ENCODE measurements at places on chromosomes 1 and 21.
A peak's percentile ranks its signal among the peaks of the same experiment; 100 is the strongest.

- no peak for DNase-seq
Observed at GRCh38 chr1:99227056-99227897, 37.0 kb upstream of the PLPPR4 start.

DNA sequence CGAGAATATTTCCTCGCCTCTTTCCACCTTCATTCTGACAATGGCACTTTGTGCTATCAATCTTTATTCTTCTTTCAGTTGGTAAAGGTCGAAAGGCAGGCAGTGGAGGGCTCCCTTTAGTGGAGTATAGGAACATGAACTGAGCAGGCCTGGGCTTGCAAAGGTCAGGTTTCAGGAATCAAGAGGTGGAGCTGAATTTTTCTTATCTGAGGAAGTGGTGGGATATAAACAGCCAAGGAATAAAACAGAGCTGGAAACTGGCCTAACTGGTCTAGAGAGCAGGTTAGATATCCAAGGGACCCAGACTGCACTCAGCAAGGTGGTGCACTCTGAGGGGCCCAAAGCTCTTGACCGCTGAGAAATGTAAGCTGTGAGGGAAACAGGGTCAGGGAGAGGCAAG, 99.1 kb downstream of the PLA2G4A start:
- no peak for DNase-seq

- DNase-seq = no peak
Observed at GRCh38 chr1:2428490-2428889, 16.1 kb upstream of the PEX10 start.

DNA sequence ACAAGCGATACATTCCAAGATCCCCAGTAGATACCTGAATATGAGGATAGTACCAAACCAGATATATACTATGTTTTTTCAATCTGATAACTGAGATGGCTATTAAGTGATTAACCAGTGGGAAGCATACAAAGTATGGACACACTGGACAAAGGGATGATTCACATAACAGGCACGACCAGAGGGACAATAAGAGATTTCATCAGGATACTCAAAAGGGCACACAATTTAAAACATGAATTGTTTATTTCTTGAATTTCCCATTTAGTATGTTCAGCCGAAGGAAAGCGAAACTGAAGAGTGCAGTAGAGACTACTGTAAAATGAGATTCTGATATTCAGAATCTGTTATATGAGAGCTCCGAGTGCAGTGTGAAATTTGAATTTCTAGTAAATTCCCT, 10.6 kb downstream of the ZZZ3 start:
- DNase-seq = no peak

DNA sequence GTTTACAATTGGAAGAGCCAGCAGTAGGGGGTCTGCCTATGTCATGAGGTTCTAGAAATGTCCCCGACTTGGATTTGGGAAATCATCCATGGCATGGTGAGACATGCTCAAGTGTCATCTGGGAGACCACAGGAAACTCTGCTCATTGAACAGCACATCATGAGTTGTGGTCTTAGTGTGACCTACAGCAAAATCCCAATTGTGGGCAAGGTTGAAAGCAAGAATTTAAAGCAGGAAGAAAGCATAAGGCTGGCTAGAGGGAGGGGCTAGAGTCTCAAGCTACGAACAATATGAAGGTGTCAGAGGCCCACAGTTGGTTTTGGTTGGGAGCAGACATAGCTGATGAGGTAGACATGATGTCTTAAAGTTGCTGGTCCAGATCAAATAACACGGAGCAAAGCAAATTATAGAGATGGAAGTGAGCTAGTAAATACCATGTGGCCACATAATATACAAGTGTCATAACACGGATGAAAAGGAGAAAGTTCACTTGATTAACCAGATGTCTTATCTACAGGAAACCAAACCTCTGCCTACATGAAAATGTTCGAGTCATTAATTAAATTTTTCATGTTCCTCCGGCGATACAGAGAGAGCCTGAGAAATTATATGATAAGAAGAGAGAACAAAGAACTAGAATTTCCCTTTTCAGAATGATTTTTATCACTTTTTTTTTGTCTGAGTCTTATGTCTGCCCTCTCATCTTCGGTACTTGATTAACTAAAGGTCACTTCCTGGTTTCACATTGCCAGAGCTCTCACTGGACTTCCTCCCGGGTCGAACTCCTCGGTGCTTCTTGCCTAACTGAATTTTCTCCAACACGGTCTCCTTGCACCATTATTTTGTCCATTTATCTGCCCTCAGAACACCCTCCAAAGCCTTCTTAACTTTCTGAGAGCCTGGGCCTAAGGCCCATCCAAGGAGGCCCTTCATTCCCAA, 67.5 kb upstream of the DUSP10 start:
- DNase-seq = no peak

- no peak for DNase-seq
Observed at GRCh38 chr1:67679691-67680090, 5.3 kb upstream of the GADD45A start.

DNA sequence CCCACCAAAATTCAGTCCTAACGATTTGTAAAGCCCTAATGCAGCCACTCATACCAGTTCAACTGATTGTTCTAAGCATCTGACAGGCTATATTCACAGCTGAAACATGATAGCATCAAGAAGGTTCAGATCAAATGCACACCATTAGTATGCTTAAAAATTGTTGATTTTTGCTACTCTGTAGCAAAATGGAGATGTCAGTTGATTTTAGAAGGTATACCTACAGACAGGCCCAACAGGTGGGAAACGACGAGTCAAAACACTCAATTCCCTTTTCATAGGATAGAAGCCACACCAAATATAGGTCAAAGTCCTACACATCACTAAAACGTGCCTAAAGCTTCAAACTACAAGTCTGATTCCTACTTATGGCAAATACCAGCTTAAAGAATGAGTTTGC, 6.7 kb downstream of the SFPQ start:
- DNase-seq = no peak

DNA sequence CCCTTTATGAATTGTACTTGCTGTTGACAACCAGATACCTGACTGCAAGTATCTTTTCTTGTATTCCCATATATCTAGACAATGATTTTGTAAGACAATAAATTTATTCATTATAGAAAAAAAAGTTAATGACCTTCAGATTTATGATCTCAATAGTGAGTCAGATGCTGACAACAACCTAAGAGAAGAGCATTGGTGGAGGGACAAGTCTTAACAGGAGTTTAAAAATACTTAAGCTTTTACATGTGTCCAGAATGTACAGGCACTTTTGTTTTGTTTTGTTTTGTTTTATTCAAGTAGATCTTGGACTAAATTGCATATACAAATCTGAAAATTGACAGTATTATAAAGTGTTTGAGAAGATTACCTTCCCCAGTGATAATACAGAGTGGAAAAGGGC, 1544.6 kb upstream of the B3GALT2 start:
- DNase-seq = no peak

GRCh38 chr1:166197597-166197996, 30.8 kb upstream of the FAM78B start:
- no peak for DNase-seq

GRCh38 chr1:50148142-50148923, 39.6 kb downstream of the ELAVL4 start:
- no peak for DNase-seq

GRCh38 chr1:35808450-35809113, 766 bp downstream of the AGO4 start:
- DNase-seq = peak; percentile 17

GRCh38 chr21:44802396-44803153, 955 bp upstream of the UBE2G2 start:
- no peak for DNase-seq

DNA sequence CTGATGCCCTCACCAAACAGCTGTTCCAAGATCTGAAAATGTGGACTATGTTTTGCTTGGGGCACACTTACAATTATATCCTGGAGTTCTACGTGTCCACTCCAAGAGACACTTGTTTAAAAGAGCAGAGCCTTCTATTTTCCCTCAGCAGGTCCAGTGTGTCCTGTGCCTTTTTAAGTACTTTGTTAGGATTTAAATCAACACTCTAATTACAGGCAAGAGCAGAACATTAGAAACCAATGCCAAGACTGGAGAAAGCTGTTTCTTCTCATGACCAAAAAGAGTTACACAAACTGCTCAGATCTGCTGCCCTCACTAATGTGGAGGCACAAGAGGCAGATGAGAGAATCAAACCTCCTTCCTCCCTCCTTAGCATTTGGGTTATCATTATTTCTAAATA, 452.9 kb downstream of the LMO4 start:
- DNase-seq = no peak

DNA sequence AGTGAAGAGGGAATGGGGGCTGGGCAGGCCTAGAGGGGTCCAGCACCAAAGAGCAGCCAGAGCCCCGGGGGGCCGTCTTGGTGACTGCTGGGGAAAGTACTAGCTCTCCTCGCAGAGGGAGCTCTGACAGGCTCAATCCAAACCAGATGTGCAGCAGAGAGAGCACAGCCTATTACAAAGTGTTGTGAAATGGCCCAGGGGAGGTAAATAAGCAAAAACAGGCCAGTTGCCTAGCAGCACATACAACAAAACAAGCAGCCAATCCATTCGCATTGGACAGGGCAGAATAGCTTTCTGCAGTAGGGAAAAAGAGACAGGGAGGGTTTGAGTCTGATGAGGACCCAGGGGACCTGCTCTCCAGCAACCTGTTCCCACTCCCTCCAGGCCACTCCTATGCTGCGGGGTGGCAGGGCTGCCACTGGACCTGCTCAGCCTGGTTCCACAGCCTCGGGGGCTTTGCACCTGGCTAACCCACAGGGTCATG, 239.6 kb upstream of the FGGY start:
- no peak for DNase-seq

DNA sequence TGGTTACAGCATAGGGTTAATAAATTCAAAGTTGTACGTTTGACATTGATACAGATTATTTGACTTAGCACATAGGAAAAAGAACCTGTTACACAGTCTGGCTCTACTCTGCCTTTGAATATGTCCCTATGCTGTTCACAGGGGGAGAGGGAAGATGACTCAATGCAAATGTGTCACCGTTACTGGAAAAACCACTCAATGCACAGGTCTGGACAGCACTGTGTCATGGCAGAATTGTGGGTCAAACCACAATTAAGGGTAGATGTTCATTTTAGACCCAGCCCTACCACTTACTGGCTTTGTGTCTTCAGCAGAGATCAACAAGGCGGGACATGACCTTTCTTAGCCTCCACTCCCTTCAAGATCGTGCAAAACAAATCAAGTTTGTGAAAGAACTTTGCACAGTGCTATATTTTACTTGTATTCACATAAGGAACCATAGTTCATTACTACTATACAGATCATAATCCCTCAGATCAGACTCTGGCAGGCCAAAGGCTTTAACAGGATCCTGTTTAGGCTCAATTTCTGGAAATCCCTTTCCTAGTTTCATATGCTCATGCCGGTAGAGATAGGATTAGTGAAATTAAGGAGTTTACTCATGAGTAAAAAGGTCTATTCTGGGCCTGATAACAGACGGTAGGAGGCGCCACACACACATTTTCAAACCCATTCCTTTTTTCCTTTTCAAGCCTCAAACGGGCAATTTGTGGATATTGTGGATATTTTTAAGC, 22.1 kb downstream of the EIF2D start:
- peak; percentile 77 for DNase-seq

DNA sequence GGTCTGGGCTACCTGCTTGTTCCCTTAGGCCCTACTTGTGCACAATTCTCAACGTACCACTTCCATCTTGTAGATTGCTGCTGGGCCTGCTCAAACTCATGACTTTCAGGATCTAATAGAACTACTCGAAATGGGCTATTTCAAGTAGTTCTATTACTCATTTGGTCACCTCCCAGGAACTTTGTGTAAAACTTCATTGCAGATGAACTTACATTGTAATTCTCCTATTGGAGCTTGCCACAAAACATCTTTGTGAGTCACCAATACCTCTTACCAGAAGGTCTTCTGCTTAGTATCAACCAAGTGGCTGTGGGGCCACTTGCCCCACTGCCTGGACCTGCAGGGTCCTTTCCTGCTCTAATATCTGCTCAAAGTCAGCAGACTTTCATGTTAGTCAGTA, 10.7 kb upstream of the MYOCOS start:
- DNase-seq = no peak

DNA sequence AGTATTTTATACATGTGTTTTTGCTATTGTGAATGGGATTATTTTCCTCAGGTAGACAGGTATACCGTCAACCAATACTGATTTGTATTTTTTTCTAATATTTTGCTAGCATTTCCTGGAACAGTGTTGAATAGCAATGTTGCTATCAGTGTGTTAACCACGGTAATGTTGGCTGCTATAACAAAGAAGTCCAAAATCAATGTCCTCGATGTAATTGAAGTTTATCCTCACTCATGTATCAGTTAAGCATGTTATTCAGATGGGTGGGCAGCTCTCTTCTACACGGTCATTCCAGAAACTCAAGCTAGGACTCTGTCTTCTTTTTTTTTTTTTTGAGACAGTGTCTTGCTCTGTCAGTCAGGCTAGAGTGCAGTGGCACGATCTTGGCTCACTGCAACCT, 24.3 kb downstream of the DOP1B start:
- no peak for DNase-seq

GRCh38 chr1:27559466-27560030, 44.4 kb downstream of the AHDC1 start:
- DNase-seq = no peak

- DNase-seq = no peak
Observed at GRCh38 chr1:227907439-227908015, 40.2 kb downstream of the WNT9A start.

DNA sequence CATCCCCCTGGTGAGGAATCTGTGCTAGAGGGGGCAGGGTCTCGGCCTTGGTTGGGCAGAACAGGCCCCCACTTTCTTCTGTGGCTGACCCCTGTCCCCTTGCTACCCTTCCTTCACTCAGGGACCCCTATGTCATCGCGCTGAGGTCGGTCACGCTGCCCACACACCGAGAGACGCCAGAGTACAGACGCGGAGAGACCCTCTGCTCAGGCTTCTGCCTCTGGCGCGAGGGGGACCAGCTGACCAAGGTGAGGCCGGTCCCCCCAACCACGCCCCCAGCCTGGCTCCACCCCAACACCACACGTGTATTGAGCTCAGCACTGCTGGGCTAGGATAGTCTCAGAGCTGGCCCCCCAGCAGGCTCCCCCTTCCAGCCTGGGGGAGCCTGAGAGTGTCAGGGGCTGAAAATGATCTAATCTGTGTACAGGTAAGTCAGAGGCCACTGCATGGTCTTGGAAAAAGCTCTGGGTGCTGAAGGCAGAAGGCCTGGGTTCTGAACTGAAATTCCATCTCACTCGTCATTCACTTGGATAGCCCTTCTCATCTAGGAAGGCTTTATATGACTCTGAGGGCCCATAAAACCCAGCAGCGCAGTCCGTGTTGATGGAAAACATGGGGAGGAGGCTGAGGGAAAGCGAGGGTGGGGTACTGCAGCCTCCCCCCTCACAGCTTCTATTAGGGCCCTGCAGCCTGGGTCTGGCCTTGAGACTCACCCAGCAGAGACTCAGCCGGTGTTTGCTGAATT, 15.3 kb downstream of the FAM151A start:
- no peak for DNase-seq

- DNase-seq = no peak
Observed at GRCh38 chr1:218080863-218081262, 204.2 kb upstream of the RRP15 start.

- peak; percentile 28 for DNase-seq
Observed at GRCh38 chr1:108079440-108080025, 114.6 kb upstream of the VAV3 start.

- no peak for DNase-seq
Observed at GRCh38 chr1:112527266-112528010, 18.7 kb downstream of the WNT2B start.
